Spleen (tissue), 13 donors: ENCODE measurements at places on chromosomes 4 and X.

DNA sequence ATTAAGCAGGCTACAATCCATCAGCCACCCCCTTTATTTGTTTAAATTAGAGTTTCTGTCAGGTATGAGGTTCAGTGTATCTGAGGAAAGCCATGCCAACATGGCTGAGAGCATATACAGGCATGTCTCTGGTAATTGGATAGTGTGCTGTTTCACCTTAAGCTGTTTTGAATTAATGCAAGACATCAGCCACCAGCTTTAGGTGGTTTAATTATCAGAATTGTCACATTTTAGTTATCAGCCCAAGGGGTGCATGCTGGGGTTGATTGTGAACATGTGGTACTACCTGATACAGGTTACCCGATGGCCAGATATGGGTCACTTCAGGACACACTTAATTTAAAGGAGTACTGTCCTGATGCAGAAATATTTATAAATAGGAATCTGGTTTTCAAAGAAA is 353.2 kb upstream of the TENM3 start:
- no peak for DNase-seq

DNA sequence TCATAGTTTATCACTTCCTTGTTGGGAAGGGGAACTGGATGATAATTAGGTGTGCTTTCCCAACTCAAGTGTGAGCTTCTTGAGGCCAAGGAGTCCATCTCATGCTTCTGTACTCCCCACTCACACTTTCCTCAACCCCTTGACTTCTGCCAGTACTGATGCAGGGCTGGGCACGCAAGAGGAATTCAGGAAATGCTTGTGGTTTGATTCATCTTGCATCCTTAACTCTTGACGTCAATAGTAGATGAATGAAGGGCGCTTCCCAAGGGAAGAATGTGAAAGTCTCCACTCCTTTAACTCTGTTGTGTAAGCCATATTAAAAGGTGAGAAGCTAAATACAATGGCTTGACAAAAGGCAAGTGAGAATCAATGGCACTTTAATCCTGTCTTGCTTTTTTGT is 101.8 kb downstream of the AGTR2 start:
- DNase-seq: no peak

DNA sequence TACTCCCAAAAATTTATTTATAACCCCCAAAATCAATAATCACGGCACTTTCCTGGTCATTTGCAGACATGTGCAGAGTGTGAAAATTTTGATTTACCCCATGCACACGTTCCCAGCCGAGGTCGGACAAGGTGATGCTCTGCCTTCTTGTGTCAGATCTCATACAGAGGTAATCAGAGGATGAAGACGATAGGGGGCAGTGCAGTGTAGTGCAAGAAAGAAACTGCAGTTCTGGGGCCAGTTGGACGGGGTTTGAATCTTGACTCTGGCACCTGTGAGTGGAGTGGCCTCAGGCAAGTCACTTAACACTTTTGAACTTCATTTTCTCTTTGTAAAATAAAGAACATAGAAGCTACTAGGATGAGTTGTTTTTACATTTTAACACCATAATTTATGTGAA is 88.4 kb downstream of the FRMPD3 start:
- DNase-seq: no peak

- no peak for DNase-seq
These were observed 243.4 kb downstream of the SCFD2 start for GRCh38 chr4:53122280-53123116.

DNA sequence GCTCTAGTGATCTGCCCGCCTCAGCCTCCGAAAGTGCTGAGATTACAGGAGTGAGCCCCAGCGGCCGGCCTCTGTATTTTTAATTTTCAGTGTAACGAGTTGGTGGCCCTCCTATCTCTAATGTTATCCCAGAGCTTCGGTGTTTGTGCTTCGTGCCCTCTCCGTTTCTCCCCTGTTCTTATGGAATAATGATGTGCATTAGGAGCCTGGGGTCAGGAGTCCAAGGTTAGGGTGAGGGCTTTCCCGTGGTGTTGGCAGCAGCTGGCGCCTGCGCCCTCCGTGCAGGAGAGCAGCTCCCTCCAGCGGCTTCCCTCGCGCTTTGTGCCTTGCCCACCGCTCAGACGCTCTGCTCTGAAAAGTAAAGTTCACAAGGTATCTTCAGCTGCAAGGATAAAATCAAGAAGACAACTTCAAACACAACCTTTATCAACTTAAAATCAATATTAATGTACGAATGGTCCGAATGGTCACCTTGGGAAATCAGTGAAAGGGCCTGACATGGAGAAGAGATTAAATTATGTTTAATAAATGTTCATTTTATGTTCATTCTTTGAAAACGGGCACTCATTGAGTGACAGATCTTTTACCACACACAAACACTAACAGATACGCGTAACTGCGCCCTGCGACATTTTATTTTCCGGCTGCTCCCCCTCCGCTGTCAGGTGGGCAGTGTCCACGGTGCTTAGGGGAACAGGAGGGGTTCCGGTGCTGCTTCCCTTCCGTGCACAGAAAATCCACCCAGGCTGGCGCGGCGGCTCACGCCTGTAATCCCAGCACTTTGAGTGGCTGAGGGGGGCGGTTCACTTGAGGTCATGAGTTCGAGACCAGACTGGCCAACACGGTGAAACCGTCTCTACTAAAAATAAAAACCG is 62.4 kb downstream of the TRAPPC11 start:
- peak; percentile 87 for DNase-seq

GRCh38 chrX:107716816-107717700 is 58.5 kb downstream of the TSC22D3 start:
- DNase-seq: peak; percentile 95

DNA sequence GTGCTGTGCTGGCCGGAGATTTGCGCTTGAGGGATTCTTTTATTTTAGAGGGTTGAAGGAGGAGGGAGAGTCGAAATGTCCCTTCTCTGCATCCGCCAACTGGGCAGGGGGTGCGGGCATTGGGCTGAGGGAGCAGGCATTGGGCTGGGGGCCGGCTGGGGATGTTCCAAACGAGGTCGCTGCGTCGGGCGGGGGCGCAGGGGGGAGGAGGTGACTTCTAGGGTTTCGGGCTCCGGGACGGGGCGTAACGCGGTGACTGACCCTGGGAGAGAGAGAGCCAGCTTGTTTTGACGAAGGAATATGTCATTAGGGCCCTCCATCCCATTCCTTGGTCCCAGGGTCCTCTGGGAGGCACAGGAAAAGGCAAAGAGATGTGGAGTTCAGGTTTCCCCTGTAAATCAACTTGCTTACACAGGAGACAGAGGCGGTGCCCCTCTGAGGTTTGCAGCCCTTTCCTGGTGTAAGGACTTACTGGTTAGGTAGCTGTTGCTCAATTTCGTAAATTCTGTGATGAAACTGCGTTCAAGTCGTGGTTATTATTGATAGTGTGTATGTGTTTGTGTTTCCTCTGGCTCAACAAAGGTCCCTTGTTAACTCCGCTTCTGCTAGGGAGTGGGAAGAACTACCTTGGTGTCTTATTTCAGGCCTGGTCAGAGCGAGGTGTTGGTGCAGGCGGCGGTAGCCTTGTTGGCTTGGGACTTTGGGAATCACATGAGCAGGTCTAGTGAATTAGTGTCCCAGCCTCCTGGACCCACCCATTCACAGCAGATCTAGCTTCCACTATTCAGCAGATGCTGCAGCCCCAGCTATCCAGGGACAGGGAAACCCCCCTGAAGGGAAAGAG is 716 bp downstream of the FHIP1A start:
- peak; percentile 85 for DNase-seq

GRCh38 chr4:140499391-140499790 is 1.3 kb upstream of the MGAT4D start:
- no peak for DNase-seq

- DNase-seq: peak; percentile 39
These were observed 3.4 kb downstream of the HTT-AS start for GRCh38 chr4:3070709-3071500.

- no peak for DNase-seq
These were observed 82.9 kb downstream of the LAS1L start for GRCh38 chrX:65451663-65452062.

DNA sequence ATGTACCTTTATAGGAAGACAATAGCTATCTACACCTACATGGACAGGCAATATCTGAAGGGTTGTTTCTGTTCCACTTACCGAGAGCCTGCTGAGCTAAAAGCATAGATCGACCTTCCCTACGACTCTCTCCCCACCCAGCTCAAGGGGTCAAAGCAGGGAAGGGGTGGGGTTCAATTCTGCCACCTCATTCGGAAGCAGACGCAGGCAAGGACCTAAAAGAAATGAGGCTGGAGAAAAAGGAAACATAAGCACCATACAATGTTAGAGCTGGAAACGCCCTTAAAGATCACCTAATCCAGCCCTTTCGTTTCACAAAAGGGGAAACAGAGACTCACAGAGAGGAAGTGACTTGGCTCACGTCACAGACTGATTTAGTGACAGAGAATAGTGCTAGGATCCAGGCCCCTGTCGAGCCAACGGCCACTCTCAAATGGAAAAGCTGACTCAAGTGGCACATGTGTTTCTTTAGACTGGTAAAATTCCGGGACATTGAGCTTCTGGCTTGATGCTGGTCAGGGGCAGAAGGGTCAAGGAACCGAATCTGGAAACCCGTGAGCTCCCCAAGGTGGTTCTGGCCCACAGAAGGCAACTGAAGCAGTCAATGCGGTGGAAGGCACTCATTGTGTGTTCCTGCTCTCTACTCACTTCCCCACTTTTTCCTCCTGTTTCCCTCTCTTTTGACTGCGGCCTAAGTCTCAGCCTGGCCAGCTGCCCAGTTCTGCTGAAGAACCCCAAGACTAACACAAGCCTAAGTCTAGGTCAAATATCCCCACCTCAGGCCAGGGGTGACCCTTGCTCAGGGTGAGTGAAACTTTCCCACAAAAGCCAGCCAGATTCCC is 7.5 kb downstream of the SEPTIN6 start:
- DNase-seq: no peak

GRCh38 chr4:15926486-15926885 is 12.1 kb downstream of the FGFBP1 start:
- DNase-seq: no peak

DNA sequence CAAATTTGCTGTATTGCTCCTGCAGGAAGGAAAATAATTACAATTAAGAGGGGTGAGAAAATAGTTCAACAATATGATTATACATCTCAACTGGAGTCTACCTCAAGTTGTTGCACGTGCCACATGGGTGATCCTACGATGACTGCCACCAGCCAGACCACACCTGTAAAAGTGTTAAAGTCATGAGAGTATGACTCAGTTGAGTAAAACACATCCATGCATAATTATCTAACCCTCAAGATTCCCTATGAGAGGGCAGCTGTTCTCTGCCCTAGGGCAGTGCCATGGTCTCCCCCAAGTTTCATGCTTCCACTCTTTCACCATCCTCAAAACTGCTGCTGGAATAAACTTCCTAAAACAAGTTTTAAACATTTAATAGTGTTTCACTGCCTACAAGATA is 44.1 kb downstream of the QRFPR start:
- DNase-seq: no peak

DNA sequence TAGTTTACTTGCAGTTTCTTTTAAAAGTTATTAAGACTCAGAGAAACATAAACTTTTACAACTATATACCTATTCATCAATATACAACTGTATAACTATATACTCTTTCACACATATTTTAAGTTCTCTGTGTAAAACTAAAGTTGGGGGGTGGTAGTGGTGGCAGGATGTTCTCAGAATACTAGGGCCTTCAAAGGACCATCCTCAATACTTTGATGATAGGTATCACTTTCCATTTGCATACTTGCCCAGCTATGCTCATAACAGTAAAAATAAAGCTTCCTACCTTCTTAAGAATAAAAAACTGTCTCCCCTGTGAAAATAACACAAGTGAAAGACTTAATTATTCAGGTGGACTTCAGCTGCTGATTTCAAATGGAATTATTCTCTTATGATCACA is 2.9 kb upstream of the GALNT7 start:
- no peak for DNase-seq

DNA sequence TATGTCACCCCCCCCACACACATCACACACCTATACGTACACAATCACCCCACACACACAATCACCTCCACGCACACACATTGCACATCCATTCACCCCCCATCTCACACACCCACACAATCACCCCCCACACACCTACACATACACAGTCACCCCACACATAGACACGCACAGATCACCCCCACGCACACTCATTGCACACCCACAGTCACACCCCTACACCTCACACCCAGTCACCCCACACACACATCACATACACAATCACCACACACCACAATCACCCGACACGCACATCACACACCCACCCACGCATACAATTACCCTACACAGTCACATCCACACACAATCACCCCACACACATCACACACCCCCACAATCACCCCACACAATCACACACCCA is 15.9 kb upstream of the TADA2B start:
- DNase-seq: peak; percentile 28

DNA sequence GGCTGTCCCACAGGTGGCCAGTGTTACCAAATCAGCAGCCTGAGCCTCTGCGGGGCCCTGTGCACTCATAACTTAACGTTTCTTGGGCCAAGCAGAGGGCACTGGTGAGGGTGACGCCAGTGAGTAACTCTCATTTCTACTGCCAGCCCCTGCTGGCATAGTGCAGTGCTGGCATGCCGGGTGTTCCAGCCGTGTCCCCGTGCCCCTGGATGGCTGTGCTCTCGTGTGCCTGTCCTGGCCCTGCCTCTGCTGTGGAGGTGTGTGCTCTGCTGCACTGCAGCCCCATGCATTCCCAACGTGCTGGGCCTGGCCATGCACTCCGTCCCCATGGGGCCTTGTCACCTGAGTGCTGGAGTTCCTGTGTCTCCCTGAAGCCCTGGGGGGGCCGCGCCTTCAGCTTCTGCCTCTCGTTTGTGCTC is 14.7 kb downstream of the TBC1D14 start:
- no peak for DNase-seq

DNA sequence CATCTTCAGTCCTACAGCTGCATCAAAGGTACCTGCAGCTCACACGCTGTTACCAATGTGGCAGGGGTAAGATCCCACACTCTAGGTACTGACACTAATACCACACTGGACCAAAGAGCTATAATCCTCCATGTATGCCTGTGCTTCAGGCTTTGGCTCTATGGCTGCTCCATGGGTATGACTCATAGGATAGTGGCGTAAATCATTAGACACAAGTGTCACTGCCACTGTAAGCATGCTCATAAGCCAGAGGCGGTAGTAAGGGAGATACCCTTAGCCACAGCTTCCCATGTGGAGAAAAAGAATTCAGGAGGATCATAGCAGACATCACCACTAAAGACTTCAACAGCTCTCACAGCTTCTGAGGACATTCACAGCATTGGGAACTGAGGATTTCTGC is 287.5 kb downstream of the ACTRT1 start:
- no peak for DNase-seq

DNA sequence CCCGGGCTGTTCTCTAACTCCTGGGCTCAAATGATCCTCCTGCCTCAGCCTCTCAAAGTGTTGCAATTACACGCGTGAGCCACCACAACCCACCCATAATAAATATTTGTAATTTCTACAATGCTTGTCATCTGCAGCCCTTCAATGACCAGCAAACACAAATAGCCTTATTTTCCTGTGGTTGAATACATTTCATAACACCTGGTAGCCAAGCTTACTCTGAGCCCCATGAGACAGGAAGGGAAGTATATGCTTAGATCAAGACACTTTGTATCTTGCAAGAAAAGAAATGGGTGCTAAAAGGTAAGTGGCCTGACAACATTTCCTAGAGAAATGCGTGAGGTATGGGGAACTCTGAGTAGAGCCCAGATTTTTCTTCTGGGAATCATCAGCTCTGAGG is 56.9 kb upstream of the PDGFRA start:
- no peak for DNase-seq
